Jurkat, Clone E6-1 (cell line): ENCODE measurements at places on chromosomes 1 and 21.

DNA sequence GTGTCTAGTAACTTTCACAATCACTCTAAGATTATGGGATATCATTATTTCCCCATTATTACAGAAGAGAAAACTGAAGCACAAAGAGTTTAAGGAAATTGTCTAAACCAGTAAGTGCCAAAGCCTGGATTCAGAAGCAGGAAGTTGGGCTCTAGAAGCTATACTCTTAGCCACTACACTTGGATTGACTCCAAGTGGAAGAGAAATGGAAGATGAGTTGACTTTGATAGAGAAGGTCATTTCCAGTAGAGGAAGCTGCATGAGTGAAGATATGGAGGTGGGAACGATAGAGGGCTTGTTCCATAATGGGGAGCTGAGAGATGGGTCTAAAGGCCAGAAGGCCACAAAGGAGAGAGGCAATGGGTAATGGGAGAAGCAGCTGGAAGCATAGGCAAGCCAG lies 11.7 kb upstream of the TDRD10 start:
- DNase-seq: no peak

DNA sequence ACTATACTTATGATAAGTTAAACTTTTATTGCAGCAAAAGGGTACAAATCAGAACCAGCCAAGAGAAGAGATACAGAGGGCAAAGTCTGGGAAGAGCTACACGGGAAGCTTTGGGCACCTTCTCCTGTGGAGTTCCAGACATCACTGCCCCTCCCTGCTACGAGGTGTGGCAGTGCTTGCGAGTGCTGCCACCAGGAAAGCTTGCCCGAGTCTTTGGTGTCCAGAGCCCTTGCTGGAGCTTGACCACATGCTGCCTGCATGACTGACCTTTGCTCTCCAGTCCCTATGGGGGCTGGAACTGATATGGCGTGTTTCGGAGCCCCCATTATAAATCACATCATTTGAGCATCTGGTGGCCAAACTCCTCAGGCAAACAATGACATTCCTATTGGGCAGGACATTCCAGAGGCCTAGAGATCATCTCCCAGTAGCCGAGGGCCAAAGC lies 23.4 kb downstream of the PLEKHO1 start:
- no peak for DNase-seq

DNA sequence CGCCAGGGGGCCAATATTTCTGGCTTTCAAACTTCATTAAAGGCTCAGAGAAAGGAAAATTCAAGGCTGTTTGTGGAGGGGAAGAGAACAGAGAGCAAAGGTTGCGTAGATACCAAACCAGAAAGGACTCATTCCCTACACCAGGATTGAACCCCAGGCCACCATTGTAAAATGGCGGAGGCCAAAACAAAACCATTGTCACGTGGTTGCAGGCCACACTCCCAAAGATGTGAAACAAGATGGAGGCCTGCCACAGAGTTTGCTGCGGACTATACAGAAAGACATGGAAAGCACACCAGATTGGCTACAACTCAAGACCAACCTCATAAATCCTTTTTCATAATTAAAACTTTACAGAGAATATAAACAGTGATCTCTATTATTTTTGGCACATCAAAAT lies 116.5 kb downstream of the KCNK1 start:
- DNase-seq: no peak

GRCh38 chr1:19345391-19345790 lies 33.3 kb downstream of the SLC66A1 start:
- DNase-seq: no peak

GRCh38 chr1:219422811-219423598 lies 189.9 kb downstream of the ZC3H11B start:
- DNase-seq: no peak

GRCh38 chr1:10943041-10943440 lies 69.4 kb upstream of the TARDBP start:
- DNase-seq: no peak

- peak; percentile 71 for DNase-seq
Observed at GRCh38 chr1:27607239-27607804, 3.4 kb upstream of the AHDC1 start.

GRCh38 chr1:247287460-247287859 lies 31.6 kb downstream of the VN1R5 start:
- peak; percentile 34 for DNase-seq

DNA sequence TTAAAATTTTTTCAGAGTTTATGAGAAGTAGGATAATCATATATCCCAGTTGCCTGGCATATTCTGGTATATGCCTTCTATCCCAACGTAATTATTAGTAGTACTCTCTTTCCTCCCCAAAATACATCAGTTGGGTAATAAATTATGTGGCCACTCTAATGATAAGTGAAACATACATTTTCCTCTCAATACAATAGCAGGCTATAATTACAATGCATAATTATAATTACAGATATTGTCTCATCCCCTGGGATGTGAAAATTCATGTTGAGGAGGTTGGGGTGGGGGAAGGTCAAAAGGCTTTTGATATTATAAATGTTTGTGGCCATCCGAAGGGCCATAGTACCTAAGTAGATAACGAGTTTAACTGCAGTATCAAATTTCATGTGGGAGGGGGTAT lies 277.1 kb downstream of the ST6GALNAC3 start:
- no peak for DNase-seq
